ENCODE measurements at places on chromosomes 1 and 21. TPM values are rescaled to one million over a fixed set of nuclear protein-coding genes. Genes with fewer than 3 reads are reported as not detected.

Gene FMN2
- total RNA-seq: 4.6 TPM

Gene NOS1AP
- 2.6 TPM for total RNA-seq

Gene APCS
- not detected for total RNA-seq

Gene ZBTB8B
- 0.22 TPM for total RNA-seq

Gene LINGO4
- total RNA-seq: not detected

Gene AGMAT
- total RNA-seq: 9.4 TPM

Gene VANGL2
- 0.06 TPM for total RNA-seq

Gene IGSF3
- total RNA-seq: 15.5 TPM

Gene LY9
- total RNA-seq: not detected

GRCh38 chr21:42091899-42092508 lies 20.9 kb downstream of the UMODL1 start:
- no peak for DNase-seq

DNA sequence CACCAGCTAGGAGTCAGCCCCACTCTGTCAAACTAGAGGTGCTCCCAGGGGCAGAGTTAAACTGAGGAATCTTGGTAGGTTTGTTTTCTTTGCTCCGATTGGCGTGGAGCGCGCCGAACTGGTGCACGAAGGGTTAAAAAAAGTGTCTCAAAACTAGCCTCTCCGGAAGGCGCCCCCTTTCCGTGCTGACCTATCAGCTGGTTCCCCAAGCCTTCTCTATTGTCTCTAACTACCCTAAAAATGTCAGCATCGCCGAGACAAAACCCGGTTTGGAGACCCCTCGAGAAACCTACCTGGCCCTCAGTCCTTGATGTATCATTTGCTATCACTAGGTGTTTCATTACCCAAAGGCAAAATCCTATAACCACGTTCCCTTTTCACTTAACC lies 2.2 kb downstream of the TGFB2 start:
- DNase-seq: peak; percentile 52

- no peak for DNase-seq
Observed at GRCh38 chr1:216892581-216893160, 169.4 kb upstream of the ESRRG start.

- DNase-seq: no peak
Observed at GRCh38 chr1:178266619-178267066, 172.7 kb downstream of the RASAL2 start.

DNA sequence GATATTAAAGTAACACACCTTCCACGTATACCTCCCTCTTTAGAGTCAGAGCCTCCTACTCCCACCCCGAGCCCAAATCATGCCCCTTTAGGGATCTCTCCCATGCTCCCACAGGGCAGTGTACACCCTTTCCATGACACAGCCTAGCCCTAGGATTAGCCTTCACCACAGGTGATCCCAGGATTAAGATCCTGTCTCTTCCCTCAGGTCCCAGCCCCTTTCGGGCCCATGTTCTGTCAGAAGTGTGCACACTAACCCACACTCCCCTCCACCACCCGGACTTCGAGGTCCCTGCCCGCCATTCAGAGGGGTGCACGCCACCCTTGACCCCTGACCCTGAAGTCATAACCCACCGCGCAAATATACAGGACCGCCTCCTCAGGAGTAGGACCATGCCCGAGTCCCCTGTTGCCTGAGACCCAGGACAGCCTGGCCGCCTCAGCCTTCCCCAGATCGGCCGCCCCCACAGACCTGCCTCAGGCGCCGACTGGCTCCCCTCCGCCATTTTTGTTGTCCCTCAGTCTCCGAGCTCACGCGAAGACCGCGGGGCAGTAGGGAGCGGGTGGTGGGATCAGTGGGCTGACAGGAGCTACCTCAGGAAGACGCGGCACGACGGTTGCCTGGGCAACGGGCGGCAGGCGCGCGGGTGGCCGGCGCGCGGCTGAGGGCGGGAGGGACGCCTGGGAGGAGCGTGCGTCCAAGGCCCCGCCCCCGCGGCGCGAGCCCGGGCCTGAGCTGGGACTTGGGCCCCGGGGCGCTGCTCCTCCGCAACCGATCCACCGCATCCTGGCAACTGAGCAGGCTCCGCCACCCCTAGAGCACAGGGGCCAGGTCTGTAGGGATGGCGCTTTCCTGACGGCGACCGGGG lies at the start of gene AGBL4:
Gene AGBL4 (minus strand): TSS at position 663 of the 868 bp plus-strand sequence.
- peak; percentile 4 for DNase-seq

DNA sequence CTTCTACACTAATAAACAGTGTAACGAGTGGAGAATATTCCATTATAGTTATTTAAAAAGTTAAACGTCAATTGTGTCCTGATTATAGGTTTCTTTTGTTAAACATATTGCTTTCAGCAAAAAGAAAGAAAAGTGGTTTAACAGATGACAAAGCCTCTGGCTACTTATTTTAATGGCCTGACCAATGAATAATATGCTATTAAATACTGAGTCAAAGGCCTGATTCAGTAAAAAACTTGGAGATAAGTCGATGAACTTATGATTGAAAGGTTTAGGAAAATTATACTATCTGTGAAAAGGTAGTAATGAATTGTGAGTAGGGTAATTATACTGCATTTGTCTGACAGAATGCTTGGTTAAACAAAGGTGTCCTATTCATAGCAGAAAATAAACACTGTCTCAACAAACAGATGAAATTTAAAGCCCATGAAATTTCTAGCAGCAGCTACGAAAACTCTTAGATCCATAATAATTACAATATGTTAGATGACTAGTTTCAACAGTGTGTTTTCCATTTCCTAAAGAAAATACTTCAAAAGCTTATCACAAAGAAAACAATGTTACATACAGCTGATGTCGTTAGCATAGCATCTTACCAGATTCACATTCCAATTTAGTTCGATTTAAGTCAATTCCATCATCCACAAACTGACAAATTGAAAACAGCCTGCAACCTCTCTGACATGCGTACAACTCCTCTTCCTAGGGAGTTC lies 6.2 kb downstream of the TMEM59 start:
- DNase-seq: no peak

DNA sequence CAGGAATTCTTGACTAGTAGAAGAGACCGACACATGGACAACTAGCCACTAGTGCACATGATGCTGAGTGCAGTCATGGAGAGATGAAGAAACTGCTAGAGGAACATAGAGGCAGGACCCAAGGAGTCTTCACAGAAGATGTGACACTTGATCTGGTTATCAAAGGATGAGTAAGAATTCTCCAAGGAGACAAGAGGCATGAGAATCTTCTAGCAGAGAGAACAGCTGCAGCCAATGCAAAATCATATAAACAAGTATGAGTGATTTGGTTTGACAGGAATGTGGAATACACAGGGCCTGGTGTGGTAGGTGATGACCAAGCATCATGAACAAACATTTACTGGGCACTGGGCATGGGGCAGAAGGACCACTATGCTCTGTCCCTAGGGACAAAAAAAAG lies 140.9 kb upstream of the CTTNBP2NL start:
- DNase-seq: no peak

GRCh38 chr1:39481289-39481688 lies 10.1 kb upstream of the BMP8A start:
- no peak for DNase-seq

- DNase-seq: peak; percentile 62
Observed at GRCh38 chr1:111463029-111463683, 10.6 kb upstream of the C1orf162 start.

DNA sequence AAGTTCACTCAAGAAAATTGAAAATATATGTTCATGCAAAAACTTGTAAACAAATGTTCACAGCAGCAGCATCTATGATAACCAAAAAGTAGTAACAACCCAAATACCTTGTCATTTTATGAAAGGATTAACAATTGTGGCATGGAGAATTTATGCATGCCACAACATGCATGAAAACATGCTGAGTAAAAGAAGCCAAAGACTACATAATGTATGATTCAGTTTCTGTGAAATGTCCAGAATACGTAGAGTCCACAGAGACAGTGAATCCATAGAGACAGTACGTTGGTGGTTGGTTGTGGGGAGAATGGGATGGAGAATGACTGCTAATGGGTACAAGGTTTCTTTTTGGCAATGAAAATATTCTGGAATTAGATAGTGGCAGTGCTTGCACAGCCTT lies 148.7 kb downstream of the MAST2 start:
- DNase-seq: no peak

DNA sequence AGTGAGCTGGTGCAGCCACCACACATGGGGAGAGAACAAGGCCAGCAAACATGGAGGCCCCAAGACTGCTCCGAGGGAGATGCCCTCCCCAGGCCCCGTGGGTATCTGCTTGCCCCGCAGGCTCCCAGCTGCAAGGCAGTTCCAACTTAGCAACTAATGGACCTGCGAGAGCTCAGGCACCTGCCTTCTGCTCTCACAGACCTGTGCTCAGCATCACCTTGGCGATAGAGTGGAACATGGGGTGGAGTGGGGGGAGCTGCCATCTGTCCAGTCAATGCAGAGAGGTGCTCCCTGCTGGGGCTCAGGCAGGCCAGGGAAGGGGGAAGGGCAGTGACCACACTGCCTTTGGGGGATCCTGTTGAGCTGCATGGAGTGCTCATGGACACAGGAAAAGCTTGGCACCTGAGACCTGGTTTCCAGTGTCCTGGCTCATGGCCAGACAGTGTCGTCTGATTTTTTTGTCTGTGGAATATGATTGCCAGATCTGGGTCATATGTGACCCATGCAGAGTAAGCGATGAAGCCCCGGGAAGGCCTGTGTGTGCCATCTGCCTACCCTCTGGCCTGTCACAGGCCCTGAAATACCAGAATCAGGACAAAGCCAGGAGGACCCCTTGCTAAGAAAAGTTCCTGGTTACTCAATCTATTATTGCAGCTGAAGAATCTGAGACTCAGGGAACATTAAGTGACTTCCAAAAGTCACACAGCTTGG lies 39.9 kb upstream of the TENT5C start:
- no peak for DNase-seq

GRCh38 chr1:204149635-204150565 lies 1.9 kb downstream of the ETNK2 start:
- DNase-seq: no peak

GRCh38 chr1:2801535-2802291 lies at the start of gene TTC34:
Gene TTC34, minus strand, starts transcription at chr1:2801693. Its CDS starts 866 bp downstream, at chr1:2800827.
- peak; percentile 75 for DNase-seq

DNA sequence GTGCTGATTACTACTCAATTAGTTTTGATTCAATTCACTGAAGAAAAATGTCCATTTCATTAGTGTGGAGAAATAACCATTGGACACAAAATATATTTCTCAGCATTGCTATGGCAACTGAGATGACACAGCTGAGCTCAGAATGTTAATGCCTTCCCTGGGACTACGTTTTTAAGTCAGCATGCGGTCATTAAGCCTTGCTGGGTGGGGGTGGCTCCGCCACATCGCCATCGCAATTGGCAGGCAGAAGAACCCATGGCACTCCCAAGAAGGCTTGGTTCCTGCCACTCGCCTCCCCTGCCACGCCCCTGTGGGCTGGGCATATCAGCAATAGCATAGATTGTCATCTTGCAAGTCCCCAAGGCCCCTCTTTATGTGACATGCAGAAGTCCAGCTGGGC lies 256.7 kb upstream of the CAMK1G start:
- DNase-seq: no peak

- peak; percentile 69 for DNase-seq
Observed at GRCh38 chr1:220432408-220432807, 95.5 kb upstream of the MARK1 start.

DNA sequence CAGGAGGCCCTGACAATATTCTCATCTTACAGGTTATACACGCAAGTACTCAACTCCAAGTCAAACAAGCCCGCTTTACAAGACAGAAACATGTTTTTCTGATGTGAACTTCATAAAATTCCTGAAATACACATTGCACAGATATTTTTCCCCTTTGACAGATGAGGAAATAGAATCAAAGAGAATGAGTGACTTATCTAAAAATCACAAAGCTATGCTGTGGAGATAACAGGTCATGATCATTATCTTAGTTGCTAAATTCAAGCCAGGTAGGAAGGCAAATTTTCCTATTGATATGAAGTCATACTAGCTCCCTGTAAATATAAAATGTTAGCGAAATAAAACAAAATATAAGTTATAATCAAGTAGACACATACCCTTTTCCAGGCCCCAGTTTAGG lies 18.3 kb downstream of the UBR4 start:
- DNase-seq: no peak

DNA sequence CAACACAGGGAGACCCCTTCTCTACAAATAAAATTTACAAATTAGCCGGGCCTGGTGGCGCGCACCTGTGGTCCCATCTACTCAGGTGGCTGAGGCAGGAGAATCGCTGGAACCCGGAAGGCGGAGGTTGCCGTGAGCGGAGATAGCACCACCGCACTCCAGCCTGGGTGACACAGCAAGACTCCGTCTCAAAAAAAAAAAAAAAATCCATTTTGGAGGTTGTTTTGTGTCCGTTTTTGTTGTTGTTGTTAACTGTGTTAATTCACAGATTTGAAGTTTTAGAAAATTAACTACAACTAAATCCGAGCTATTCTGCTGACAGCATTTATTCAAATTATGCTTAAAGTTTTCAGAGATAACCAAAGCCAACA lies 618 bp downstream of the CLCC1 start:
- DNase-seq: peak; percentile 37

GRCh38 chr1:97044159-97044760 lies 322.7 kb downstream of the PTBP2 start:
- DNase-seq: no peak

DNA sequence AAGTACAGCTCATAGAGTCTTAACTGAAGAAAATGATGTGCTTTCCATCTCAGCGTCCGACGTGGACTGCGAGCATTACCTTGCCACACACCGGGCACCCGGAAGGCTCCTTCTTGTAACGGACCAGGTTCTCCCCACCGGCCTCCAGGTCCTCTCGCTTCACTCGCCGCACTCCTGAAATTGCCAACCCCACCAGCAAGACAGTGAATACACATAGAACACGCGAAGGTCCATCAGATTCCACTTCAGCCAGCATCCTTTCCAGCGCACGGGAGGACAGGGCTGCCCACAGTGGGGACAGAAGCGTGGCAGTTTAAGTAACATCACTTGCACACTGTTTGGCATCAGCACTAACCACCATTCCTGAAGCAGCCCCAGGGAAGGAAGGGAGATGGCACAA lies 53.3 kb downstream of the PRDM15 start:
- DNase-seq: no peak

GRCh38 chr1:15945011-15945831 lies 30.7 kb downstream of the ZBTB17 start:
- DNase-seq: no peak

DNA sequence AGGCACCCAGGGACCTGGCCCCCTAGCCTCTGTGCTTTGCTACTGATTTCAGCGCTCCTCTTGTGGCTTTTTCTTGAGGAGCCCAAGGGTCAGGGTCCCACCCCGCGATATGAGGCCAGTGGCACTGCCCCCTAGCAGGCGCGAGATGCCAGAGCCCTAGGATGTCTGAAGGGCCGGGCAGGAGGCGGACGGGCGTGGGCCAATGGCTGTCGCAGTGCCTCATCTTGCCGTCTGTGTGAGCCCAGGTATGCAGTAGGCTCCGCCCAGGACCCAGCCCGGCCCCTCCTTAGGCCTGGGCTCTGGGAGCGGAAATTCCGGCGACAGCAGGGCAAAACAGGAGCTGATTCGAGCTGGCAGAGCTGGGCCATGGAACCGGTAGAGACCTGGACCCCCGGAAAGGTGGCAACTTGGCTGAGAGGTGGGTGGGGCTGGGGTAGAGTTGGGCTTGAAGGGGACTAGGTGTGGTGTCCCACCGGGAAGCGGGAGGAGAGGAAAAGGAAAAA lies at the start of gene CNKSR1:
Gene CNKSR1 (plus strand): TSS at position 310 of the 503 bp plus-strand sequence. CDS start 57 bp downstream, at position 367.
- peak; percentile 85 for DNase-seq

GRCh38 chr21:42775123-42775522 lies 104.2 kb downstream of the WDR4 start:
- no peak for DNase-seq

Data from PC-3 (cell line).